ENCODE measurements at places on chromosomes 7 and 10. TPM values are rescaled to one million over a fixed set of nuclear protein-coding genes. Genes with fewer than 3 reads are reported as not detected.

DNA sequence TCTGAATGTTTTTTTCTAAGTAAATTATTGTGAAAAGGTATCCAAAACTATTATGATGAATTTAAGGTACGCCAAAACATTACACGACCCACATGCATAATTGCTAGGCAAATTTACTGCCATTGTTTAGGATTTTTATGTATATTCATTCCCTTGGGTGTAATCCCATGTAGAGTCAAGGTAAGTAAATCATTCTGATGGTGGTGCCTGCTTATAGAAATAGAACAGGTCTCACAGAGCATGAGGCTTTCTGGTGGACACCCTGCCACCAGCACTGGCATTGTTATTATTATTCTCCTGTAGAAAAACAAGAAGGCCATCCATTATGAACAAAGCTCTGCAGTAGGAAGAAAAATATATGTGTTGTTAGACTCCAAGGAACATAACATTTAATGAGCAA is 111.7 kb upstream of the ZNF804B start:
- no peak for DNase-seq

DNA sequence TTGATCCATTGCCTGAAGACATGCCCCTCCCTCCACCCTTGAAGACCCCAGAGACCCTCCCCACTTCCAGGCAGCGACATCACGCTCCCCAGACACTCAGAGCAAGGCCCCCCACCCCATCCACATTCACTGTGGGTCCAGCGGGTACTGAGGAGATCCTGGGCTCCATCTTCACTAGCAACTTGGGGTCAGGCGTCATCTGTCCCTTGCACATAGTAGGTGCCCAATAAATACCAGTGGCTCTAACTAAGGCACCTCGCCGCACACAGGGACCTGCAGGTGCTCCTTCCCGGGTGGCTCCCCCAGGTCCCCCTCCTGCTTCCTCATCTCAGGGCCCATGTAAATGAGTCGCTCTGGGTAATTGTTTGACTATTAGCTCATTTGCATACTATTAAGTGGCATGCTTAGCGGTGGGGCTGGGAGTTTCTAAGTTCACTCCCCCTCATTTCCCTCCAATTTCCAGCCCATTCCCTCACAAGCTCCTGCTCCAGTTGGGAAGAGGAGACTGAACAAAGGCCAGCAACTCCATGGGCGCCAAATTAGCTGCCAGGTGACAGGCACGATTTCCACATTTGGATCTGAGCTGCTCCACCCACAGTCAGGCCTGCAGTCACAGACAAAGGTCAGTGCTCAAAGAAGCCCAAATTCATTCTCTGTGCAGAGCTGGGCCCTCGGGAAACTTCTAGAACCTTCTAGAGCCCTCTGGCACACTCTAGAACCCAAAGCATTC is 29.7 kb downstream of the EBF3 start:
- DNase-seq = no peak

Gene CRHR2
- 0.07 TPM for total RNA-seq

- DNase-seq = no peak
These were observed 78.1 kb downstream of the CDH23 start for GRCh38 chr10:71474702-71475242.

- DNase-seq = no peak
These were observed 59.9 kb upstream of the ECHDC3 start for GRCh38 chr10:11682267-11682683.

- DNase-seq = no peak
These were observed 23.7 kb downstream of the PRR15 start for GRCh38 chr7:29587195-29587808.

Gene LHFPL3
- not detected for total RNA-seq

DNA sequence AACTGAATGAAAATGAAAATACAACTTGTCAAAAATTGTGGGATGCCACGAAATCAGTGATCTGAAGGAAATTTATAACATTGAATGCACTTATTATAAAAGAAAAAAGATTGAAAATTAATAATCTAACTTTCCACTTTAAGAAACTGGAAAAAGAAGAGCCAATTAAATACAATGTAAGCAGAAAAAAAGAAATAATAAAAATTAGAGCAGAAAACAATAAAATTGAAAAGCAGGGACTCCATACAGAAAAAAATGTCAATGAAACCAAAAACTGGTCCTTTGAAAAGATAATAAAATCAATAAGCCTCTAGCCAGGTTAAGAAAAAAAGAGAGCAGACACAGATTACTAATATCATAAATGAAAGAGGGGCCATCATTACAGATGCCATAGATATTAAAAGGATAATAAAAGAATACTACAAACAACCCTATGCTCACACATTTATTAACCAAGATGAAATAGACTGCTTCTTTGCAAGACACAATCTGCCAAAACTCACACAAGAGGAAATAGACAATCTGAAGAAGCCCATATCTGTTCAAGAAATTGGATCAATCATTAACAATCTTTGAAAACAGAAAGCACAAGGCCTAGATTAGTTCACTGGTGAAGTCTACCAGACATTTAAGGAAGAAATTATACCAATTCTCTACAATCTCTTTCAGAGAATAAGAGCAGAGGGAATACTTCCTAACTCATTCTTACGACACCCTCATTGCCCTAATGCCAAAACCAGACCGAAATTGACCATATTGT is 233.8 kb upstream of the NEBL start:
- no peak for DNase-seq

DNA sequence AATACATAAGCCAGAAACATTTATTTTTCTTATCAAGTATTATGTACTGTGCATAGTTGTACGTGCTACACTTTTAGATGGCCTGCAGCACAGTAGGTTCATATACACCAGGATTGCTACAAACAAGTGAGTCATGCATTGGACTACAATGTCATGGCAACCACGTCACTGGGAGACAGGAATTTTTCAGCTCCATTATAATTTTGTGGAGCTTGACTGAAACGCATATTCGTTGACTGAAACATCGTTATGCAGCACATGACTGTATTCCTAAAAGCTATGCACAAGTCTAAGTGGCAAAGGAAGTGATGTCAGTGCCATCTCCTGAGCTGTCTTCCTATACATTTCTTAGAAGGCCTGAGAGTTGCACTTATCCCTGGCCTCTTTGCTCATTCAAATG is 871.8 kb downstream of the IPMK start:
- no peak for DNase-seq

- no peak for DNase-seq
These were observed 602.0 kb upstream of the COBL start for GRCh38 chr7:51918581-51918980.

Gene GRID2IP
- total RNA-seq = 1.7 TPM

DNA sequence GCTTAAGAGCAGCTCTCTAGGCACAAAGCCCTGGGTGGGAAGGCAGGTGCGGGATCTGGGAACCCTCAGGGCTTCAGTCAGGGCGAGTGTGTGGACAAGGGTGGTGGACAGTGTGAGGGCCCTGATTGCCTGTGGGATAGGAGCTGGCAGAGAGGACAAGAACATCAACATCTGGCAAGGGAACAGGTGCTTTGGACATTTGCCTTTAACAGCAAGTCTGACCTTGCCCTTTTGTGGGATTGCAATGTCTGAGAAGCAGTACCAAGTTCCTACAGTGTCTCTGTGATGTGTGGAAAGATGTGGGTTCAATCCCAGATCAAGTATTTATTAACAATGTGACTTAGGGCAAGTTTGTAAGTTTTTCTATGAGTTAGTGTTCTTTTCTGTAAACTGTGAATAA is 46.7 kb downstream of the TFAM start:
- no peak for DNase-seq

- DNase-seq = no peak
These were observed 108.6 kb upstream of the TAC1 start for GRCh38 chr7:97623333-97623732.

DNA sequence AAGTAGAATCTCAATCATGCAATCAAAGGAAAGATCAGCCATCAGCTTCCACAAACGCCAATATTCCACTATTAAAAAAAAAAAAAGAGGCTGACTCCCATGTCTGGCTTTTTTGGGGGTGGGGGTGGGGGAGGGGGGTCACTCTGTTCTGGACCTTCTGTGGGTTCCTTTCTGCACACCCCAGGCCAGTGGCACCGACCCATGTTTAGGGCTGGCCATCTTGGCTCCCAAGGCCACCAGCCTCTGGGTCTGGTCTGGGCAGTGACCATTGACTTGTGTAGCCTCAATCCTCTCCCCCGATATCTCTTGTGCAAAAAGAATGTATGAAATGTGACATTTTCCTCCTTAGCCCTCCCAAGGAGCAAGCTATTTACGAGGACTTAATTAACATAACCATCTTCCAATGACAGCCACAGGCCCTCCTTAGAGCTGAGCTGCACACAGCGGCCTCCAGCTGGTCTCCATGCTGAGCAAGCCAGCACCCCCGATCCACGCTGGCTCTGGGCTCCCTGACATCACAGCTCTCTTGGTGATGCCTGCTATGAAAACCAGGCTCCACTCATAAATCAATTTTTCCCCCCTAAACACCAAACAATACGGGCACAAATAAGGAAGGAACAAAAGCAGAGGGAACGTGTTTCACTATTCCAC is 100.1 kb downstream of the ZRANB1 start:
- DNase-seq = no peak

Gene OR2A5
- not detected for total RNA-seq

- DNase-seq = no peak
These were observed 108.3 kb downstream of the GLI3 start for GRCh38 chr7:42128703-42129102.

Gene SUMF2
- total RNA-seq = 82.5 TPM

Gene ANXA11
- total RNA-seq = 64.0 TPM

Gene VGF
- 37.1 TPM for total RNA-seq

DNA sequence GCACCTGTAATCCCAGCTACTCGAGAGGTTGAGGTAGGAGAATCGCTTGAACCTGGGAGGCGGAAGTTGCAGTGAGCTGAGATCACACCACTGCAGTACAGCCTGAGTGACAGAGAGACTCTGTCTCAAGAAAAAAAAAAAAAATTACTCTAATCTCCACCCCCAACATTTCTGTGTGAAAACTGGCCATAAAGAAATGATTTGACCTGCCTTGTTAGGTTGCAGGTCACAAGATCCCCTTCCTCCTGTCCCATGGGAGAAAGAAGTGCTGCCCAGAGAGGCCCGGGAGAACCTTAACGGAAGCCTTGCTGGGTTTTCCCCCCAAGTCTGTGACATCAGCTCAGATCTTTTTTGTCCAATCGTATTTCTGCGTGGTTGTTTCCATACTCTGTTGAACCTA is 8.7 kb upstream of the CALHM1 start:
- DNase-seq = no peak

- DNase-seq = no peak
These were observed 87.3 kb downstream of the COL13A1 start for GRCh38 chr10:69888882-69889584.

GRCh38 chr10:34780818-34781380 is 34.2 kb downstream of the PARD3 start:
- DNase-seq = no peak

- DNase-seq = no peak
These were observed 108.5 kb upstream of the SFMBT2 start for GRCh38 chr10:7519351-7519750.

DNA sequence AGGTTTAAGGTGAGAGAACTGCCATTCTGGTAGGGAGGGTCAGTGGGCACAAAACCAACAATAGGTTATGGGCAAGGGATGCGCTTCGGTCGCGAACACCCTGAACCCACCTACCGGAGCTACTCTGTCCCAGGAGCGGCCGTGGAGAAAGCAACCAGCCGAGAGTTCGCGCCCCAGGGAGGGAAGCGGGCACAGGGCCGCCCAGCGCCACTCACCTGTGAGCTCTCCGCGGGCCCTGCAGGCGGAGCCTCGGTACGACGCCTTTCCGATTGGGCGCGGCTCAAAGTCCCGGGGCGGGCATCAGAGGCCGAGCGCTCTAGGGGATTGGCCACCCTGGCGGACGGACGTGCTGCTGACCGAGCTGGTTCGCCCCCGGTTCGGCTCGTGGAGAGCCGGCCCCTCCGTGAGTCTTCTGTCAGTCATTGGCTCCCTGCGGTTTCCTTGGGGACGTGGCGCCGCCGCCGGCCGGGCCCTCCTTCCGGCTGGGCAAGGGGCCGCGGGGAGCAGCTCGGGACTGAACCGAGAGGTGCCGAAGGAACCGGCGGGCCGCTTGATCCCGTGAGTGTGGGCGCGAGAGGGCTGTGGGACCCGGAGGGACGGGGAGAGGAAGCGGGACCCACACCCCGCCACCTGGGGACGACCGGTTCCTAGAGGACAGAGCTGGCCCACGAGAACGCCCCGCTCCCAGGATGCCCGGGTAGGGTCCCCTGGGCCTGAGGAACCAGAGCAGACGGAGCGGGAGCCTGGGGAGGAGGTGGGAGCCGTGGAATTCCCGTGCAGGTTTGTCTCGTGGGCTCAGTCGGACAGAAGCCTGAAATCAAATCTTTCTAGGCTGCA is at the start of gene ENTPD7:
ENTPD7 (plus strand) TSS at position 479 of the 837 bp plus-strand sequence. CDS start 448 bp downstream, outside the sequence.
- peak; percentile 98 for DNase-seq

Gene ZNF92
- total RNA-seq = 29.8 TPM

- DNase-seq = peak; percentile 85
These were observed 59.2 kb upstream of the MYL10 start for GRCh38 chr7:101688183-101688831.

Gene RNF148
- total RNA-seq = 0.29 TPM

Gene OPN1SW
- total RNA-seq = not detected

DNA sequence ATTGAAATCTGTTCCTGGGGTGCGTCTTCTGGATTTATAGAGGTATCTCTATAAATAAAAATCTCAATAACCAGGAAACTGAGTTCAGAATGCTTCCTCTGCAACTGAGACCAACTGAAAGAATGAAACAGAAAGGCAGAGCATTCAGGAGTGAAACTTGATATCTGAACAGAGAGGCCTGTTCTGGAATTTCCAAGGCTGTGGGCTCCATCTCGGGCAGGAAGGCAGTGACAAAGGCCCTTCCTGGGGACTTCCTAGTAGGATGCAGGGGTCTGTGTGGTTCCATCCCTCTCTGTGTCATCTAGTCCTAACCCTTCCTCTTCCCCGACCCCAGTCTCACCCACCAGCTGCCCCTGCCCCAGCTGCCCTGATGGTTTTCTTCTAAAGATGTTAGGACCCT is 52.0 kb downstream of the JCAD start:
- no peak for DNase-seq

Gene ZP3
- total RNA-seq = 1.3 TPM

DNA sequence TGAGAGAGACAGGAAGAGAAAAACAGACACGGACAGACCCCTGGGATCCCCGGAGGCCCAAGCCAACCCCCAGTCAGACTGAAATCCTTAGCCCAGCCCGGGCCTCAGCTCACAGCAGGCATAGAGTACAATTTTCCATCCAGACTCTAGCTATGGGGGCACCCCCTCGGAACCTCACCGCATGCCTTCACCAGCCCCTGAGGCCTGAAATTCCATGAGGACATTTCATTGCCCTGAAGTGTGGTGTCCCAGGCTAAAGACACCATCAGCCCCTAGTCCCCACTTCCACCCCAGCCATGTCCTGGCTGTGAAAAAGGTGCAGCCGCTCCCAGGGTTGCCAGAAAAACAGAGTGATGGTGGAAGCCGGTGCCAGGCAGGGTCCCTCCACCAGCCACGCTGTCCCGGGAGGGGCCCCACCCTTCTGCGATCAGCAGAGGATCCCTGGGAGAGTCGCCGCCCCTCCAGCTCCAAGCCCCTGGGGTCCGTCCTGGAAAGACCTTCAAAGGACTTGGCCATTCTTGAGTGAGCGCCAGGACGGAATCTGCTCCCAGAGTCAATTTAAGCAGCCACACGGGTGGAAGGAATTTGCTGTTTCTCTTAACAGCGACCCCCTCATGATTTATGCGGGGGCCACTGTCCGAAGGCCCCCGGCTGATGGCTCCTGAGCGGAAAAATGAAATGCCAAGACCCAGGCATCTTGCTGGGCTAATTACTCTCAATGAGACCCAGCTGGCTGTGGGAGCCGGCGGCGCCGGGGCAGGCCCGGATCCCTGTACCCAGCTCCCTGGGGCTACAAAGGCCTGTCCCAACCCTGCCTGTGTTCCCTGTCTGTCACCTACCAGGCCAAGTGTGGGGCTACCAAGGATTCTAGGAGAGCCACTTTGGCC is 23.2 kb downstream of the MYL10 start:
- DNase-seq = no peak

Gene SLC39A12
- total RNA-seq = not detected

Measured in H9 (cell line).